Stimulated activated CD8-positive, alpha-beta memory T cell treated with anti-CD3 and anti-CD28 coated beads, Interleukin-7, amount 100 ng/mL, for 1 hour (primary cell): ENCODE measurements at places on chromosomes 1 and 21.

- DNase-seq: no peak
These were observed 7.5 kb downstream of the PRXL2B start for GRCh38 chr1:2594001-2594640.

- DNase-seq: no peak
These were observed 45.1 kb downstream of the ARHGEF16 start for GRCh38 chr1:3499611-3500010.

GRCh38 chr21:38297194-38297631, 40.4 kb downstream of the KCNJ15 start:
- DNase-seq: no peak

- DNase-seq: no peak
These were observed 62.1 kb upstream of the NRIP1 start for GRCh38 chr21:15126948-15127347.
